DMS 273 treated with DMSO at 0.1 percent for 48 hours (cell line): ENCODE measurements at places on chromosomes 1 and 21.

DNA sequence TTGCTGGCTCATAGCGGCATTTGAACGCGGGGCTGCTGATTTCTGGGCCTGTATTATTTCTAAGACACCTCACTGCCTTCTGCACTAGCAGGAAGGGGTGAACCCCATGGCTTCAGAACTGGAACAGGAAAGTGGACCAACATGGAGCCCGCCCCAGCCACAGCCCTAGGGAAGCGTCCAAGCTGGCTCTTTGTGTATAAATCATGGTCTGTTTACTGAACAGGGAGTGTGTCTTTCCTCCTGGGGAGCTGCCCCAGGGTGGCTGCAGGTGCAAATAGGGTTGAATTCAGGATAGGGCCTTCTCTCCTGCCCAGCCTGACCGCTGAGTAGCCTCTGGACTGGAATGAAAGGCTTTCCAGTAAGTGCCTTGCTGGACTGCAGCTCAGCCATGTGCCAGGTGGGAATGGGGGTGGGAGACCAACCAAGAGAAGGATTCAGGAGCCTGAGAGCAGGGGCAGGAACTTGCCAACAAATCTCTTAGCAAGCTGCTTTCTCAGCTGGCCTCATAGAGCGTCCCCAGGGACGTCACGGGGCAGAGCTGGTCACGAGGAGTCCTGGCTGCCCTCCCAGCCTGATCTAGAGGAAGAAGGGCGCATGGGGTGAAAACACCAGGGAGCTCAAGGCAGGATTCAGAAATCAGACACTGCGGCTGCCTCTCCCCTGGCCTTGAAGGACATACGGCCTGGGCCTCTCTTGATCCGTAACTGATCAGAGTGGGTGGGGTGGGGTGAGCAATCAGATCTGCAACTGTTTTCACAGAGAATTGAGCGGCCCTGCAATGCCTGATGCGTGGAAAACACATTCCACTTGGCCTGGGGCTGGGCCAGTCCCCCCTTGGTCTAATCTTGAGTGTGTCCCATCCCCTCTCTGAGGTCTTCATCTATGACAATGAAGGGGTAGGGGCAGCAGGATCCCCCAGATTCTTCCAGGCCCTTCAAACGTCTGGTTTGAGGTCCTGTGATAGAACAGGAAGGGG lies 56.5 kb upstream of the SELENON start:
- DNase-seq, result peak; percentile 93

GRCh38 chr1:180229483-180230415 lies at the start of gene LHX4:
Gene LHX4, plus strand, starts transcription at chr1:180230264. Its CDS starts 266 bp downstream, at chr1:180230530.
- DNase-seq, result peak; percentile 18

DNA sequence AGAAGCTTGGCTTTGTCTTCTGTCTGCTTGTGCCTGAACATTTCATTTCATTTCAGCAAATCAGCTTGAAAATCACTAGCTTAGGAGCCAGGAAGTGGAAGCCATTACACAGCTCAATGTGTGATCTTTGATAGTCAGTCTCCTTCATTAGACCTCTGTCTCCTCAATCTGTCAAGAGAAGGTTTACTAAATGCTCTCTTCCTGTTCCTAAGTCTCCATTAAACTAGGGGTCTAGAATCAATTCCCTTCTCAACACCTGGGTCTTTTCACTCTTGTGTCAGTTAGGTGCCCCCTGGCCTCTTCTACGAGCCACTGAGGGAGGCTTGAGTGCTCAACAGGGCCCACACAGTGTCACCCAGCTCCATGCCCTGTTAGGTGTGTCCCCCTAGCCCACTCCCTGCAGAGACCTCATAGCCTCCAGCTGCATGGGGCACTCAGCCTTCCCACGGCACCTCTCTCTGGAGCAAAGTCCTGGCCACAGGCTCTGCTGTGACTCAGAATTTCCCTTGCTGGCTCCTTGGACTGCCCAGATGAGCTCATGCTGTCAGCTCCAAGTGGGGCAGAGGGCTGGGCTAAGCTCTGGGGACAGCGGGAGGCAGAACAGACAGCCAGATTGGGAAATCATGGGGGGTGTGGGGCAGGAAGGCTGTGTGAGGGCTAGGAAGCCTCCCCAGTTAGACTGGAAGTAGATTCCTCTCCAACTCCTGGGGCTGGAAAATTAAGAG lies 115.7 kb upstream of the IPO9 start:
- DNase-seq, result peak; percentile 76

DNA sequence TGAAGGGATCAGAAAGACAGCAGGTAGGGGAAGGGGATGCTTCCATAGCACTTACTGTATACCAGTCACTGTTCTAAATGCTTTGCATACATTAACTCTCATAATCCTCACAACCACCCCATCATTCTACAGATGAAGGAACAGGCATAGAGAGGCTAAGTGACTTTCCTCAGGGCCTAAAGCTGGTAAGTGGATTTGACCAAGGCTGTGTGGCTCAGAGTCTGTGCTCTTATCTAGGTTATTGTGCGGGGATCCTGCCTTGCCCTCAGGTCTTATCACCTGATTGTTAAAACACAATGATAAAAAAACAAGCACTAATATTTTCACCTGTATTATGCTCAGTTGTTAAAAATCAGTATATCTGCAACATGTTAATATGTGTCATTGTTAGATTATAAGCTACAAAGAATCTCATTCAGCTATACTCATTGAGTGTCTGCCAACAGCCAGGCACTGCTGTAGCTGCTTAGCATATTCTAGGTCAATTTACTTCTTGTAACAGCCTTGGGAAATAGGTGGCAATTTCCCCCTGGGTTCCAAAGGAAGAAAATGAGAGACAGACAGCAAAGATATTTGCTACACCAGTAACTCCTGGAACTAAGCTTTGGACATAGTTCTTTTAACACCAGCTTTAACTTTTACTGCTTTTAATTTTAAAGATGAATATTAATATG lies 38.6 kb upstream of the RBM15 start:
- DNase-seq, result no peak

DNA sequence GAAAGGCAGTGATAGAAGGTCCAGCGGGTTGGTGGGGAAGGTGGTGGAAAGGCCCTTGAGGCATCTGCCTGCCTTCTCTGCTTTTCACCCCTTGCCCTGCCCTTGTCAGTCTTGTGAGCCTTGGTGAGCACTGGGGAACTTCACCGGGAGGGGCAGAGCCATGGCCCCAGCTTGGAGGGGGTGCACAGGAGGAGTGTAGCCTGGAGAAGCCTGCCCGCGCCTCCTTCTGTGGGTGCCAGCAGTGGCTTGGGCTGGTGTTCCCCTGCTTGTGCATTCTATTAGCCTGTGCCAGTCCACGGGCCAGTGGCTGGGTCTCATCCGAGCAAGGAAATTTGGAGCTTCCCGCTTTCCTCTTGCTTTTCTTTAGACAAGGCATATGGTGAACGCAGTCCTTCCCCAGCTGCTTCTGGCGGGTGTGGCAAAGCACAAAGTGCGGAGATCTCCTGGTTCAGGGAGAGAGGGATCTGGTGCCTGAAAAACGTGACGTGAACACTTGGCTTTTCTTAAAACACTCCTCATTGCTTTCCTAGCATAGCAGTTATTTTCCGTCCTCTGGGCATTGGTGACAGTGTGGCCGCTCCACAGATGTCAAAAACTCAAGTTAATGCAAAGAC lies 10.6 kb upstream of the B3GALT5 start:
- DNase-seq, result no peak

GRCh38 chr1:168921629-168922028 lies 184.9 kb upstream of the ATP1B1 start:
- no peak for DNase-seq

DNA sequence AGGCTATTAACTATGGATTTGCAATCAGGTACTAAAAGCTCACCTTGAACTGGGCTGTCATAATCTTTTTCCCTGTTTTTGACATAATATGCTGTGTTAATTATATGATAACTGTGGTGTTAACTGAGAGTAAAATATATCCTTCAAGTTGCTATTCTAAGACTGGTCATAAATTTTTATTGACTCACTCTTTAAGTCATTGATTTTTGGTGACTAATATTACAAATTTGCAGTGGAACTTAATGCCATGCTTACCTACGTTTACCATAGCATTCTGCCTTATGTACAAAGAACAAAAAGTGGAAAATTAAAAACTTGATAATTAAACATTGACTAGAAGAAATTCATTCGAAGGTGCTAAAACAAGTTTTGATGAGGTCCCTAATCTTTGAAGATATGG lies 872.4 kb downstream of the BRINP3 start:
- no peak for DNase-seq

- no peak for DNase-seq
These were observed 12.7 kb upstream of the SDHB start for GRCh38 chr1:17066361-17067068.

GRCh38 chr1:6890686-6891085 lies 105.4 kb downstream of the CAMTA1 start:
- DNase-seq, result no peak

DNA sequence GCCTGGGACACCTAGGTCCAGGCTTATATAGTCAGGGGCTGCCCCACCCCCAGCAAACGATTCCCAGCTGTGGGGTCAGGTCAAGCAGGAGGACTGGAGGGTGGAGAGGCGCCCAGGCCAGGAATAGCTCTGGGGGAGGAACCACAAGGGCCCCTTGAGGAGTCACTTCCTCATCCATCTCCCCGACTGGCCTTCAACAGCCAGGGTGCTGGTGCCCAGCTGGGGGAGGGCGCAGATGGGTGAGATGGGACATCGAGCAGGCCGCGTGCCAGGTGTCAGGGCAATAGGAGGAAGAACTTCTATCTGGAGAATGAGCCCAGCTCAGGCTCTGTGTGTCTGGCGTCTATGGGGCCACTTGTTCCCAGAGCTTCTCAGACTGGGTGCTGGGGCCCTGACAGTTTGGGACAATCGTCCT lies 208 bp upstream of the MYBPH start:
- no peak for DNase-seq

- DNase-seq, result no peak
These were observed 112.7 kb downstream of the PRDM2 start for GRCh38 chr1:13812456-13813397.

DNA sequence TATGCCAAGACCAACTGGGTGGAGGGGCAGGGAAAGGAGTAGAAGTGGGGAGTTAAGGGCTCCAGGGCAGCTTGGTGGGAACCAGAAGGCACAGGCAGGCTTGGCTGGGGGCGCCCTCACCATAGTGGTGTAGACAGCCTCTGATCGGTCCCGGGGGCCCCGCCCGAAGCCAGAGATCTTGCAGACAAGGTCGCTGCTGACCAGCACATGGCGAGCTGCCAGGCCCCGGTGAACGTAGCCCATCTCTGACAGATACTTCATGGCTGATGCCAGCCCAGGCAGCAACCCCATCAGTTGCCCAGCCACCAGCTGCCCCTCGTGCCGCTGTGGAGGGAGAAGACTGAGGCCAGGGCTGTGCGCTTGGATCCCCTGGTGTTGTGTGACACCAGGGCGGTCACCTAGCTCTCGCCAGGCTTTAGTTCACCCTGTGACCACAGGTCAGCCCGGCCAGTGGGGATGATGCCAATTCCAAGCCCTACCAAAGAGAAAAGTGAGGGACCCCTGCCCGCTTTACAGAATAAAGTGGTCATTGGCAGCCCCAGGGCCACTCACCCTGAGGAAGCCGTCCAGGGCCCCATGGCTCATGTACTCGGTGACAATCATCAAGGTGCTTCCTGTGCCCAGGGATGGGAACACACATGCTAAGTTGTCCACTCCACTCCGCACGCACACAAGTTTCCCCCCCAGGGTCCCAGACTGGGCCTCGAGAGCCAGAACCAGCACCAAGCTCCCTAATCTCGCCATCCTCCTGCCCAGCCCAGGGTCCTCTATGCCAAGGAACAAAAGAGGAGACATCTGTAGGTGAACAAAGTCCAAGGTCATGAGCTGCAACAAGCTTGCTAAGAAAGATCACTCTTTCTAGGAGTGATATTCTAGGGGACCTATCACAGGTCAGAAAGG lies 28.2 kb downstream of the CDCA8 start:
- DNase-seq, result no peak

- DNase-seq, result no peak
These were observed 450.7 kb downstream of the PTPRC start for GRCh38 chr1:199089393-199090122.

DNA sequence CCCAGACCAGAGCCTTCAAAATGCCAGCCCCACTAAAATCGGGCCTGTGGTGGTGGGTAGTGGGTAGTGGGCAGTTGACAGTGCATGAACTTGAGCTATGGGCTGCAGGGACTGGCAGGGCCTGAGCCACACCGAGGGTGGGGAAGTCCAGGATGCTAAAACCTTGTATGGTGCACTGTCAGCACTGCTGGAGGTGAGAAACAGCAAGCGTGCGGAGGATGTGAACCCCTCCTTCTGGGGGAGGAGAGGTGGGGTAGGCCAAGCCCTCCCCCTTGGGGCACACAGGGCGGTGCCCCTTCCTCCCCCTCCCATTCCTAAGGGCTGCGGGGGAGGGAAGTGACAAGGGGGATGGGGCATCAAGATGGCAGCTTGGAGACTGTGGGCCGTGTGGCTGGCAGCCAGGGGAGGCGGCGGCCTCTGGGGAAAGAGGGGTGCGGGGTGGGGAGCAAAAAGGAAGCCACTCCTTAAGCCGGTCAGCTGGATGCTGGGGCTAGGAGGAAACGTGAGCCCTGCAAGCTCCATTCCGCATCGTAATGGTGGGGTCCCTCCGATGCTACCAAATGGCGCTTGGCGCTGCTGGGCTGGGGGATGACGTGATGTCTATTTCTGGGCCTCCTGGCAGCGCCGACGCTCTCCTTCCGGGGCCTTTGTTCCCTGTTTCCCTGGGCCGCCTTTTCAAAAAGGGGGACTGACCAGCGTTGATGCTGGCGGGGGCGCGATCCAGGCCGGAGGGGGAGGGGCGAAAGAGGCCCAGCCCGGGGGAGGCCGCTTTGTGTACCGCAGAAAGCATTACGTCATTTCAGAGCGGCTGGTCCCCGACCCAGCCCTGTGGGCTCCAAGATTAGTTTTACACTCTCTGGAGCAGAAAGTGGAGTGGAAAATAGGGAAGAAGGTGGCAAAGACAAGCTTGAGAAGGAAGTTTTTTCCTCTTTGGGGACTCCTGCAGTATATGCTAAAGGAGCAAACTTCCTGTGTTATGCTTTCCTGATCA lies 809 bp downstream of the SYT11 start:
- peak; percentile 62 for DNase-seq

GRCh38 chr1:173628888-173629287 lies 6.2 kb upstream of the TEX50 start:
- no peak for DNase-seq

DNA sequence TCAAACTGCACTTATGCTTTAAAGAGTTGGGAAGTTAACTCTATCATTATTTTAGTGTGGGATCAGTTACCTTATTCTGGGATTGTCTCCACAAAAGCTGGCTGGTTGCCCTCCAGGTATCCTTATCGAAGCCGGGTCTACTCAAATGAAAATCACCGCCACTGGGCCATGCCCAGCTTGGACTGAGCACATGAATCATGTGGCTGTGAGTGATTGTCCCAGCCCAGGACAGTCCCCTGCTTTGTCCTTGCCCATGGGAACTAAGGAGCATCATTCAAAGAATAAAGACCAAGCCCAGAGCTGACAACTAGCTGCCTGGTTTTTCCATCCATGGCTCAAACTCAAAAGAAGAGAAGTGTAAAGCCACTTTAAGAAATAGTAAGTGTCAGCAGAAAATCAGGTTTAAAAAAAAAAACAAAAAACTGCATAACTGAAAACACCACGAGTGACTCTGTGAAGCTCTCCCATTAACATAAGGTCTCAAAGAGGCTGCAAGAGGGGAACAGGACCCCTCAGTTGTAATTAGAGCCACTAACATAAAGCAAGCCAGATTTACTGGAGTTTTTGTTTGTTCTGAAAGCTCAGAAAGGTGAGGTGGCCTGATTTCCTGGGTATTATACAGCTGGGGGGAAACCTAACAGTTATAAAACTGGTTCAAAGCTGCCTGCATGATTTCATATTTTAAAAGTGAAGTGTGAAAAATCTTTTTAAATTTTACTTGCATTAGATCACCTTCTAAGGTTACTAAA lies 91.5 kb downstream of the KIF14 start:
- DNase-seq, result no peak
